ENCODE measurements at places on chromosomes 5 and 9. TPM values are rescaled to one million over a fixed set of nuclear protein-coding genes. Genes with fewer than 3 reads are reported as not detected.

DNAJC18 gene
- 12.6 TPM for total RNA-seq

MAMDC2 gene
- 5.4 TPM for total RNA-seq

ACSL6 gene
- 0.26 TPM for total RNA-seq

MEGF10 gene
- under 0.01 TPM for total RNA-seq

FSTL4 gene
- not detected for total RNA-seq

KIF24 gene
- 0.51 TPM for total RNA-seq

PCDHGA11 gene
- total RNA-seq: 5.9 TPM

ITK gene
- not detected for total RNA-seq

GPR151 gene
- not detected for total RNA-seq

MCC gene
- total RNA-seq: 41.3 TPM

RAB3C gene
- not detected for total RNA-seq

PDLIM4 gene
- 67.2 TPM for total RNA-seq

C5orf47 gene
- total RNA-seq: not detected

PKD2L2 gene
- total RNA-seq: 0.26 TPM

NOTCH1 gene
- total RNA-seq: 10.9 TPM

PRDM9 gene
- not detected for total RNA-seq

ATP10B gene
- total RNA-seq: not detected

SNCB gene
- total RNA-seq: 0.17 TPM
